Thyroid gland (tissue), 4 donors: ENCODE measurements at places on chromosomes 12 and 14. TPM values are rescaled to one million over a fixed set of nuclear protein-coding genes. Genes with fewer than 3 reads are reported as not detected.

Gene OR4N2
- total RNA-seq = not detected

Gene RNASE7
- not detected for total RNA-seq

Gene MYO1H
- total RNA-seq = 0.88 TPM

Gene MIP
- not detected for total RNA-seq

Gene TMTC1
- 16.6 TPM for total RNA-seq

Gene TDRD9
- 85.1 TPM for total RNA-seq

GRCh38 chr12:110243227-110243626 is 37.8 kb upstream of the ATP2A2 start:
- DNase-seq = no peak

- no peak for DNase-seq
Measured at GRCh38 chr12:34626363-34627157, 604.3 kb downstream of the ALG10 start.

- no peak for DNase-seq
Measured at GRCh38 chr12:68585966-68586365, 24.7 kb upstream of the RAP1B start.

DNA sequence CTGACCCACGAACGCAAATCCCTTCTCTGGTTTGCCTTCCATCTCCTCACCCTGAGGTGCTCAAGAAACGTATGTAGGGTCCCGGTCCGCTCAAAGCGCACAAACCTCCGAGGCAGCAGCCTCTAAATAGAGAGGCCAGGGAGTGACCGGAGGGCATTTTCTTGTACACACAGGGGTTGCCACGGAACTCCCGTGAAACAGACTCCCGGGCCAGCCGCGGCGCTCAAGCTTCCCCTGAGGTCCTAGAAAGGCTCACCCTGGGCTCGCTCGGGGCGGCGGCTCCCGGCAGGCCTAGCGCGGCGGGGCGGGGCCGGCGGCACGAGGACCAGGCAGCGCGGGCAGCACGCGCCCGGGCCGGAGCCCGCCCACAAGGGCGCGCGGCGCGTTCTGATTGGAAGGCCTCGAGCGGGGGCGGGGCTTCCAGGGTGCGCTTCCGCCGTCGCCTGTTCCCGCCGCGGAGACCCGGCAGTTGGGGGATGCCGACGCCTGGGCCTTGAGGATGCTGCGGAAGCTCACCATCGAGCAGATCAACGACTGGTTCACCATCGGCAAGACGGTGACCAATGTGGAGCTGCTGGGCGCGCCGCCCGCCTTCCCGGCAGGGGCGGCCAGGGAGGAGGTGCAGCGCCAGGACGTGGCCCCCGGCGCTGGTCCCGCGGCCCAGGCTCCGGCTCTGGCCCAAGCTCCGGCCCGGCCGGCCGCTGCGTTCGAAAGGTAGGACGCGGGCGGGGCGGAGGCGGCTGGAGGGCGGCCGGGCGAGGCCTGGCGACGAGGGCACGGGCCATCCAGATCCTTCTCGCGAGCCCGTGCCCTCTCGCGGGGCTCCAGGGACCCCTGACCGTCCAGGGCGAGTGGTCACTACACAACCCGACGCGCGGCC is at the start of gene TDRD9:
Gene TDRD9, plus strand, starts transcription at position 446 of the 880 bp plus-strand sequence. Its CDS starts 54 bp downstream, at position 500.
- no peak for DNase-seq

- no peak for DNase-seq
Measured at GRCh38 chr12:88665071-88665470, 84.8 kb upstream of the KITLG start.

- no peak for DNase-seq
Measured at GRCh38 chr12:6919588-6919987, 5.2 kb downstream of the ENO2 start.

GRCh38 chr12:121590476-121591143 is 9.8 kb upstream of the KDM2B start:
- no peak for DNase-seq

GRCh38 chr12:111819191-111820158 is 22.6 kb upstream of the MAPKAPK5 start:
- DNase-seq = no peak

DNA sequence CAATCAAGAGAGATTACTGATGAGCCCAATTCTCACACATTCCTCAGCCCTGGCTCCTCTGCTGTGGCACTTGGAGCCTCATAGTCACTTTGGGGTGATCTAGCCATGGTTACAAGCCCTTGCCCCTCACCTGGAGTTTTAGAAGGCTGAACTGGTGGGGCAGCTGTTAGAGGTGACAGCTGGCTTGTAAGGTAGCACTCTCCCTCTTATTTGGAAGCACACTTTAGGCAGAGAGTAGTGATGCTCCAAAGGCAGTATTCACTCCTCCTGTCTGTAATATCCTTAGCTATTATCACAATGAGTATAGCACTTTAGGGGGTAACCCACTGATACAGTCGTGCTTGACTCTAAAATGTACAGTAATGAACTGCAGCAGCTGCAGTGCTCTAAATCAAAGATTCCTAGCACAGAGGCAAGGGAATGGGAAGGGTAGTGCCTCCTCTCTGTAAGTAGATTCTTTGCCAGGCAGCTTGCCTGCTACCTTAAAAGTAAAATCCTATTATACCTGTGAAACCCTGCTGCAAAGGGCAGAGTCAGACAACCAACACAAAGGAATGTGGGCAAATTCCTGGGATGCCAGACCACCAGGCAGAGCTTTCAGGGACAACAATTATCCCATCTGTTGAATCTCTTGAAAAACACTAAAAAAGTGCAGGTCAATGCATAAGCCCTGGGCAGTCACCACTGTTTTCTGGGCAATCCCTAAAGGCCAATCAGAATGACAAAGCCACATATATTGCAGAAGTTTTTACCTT is 336.3 kb downstream of the NOVA1 start:
- no peak for DNase-seq

GRCh38 chr12:23750923-23751322 is 198.5 kb downstream of the SOX5 start:
- no peak for DNase-seq

GRCh38 chr12:113899042-113899560 is 67.0 kb downstream of the RBM19 start:
- no peak for DNase-seq

GRCh38 chr12:68589194-68589593 is 21.5 kb upstream of the RAP1B start:
- no peak for DNase-seq
